Activated naive CD4-positive, alpha-beta T cell treated with anti-CD3 and anti-CD28 coated beads for 36 hours (primary cell): ENCODE measurements at places on chromosomes 1 and 21. TPM values are rescaled to one million over a fixed set of nuclear protein-coding genes. Genes with fewer than 3 reads are reported as not detected.

- DNase-seq, result no peak
- H3K36me3 ChIP-seq, result no peaks in the 10 kb centered on the region
- no peak overlapping the region for H3K27ac ChIP-seq
- no peak overlapping the region for H3K4me3 ChIP-seq
- no peaks in the 10 kb centered on the region for H3K4me1 ChIP-seq
Measured at GRCh38 chr1:216903382-216903740, 180.1 kb upstream of the ESRRG start.

DNA sequence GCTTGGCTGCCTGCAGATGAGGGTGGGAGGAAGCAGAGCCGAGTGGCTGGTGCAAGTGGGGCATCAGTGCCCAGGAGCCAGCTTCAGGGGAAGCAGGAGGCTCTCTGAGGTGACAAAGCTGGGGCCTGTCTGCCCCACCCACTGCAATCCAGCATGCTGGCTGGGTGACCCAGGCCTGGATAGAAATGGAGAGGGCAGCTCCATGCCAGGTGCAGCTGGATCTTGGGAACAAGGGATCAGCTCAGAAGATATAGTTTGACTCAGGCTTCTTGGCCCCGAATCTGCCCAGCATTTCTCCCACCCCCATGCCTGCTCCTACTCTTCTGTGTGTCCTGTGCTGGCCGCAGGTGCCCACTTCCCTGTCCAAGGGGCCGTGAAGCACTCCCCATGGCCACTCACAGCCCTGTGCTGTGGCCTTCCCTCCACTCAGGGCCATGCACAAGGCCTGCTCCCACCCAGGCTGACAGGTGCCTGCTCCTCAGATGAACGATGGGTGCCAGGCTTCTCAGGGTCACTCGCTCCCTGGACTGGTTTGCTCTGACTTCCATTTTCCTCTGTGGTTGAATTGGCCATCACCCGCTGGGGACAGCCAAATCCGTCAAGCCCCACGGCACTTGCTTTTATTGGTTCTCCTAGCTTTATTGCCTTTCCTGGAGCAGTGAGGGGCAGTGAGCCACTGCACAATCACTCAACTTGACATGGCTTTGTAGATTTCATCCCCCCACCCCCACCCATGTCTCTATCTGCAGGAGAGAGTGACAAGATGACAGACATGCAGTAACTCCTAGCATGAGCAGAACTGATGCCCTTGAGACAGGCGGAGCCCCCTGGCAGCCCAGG lies 174.8 kb upstream of the VAMP3 start:
- H3K4me1 ChIP-seq, result no peaks in the 10 kb centered on the region
- H3K4me3 ChIP-seq, result no peak overlapping the region
- no peak overlapping the region for H3K27ac ChIP-seq
- no peaks in the 10 kb centered on the region for H3K36me3 ChIP-seq
- DNase-seq, result no peak
- H3K27me3 ChIP-seq, result peaks cover 3% of the 10 kb centered on the region

- no peak overlapping the region for H3K4me3 ChIP-seq
- H3K27me3 ChIP-seq, result no peaks in the 10 kb centered on the region
- H3K4me1 ChIP-seq, result no peaks in the 10 kb centered on the region
- DNase-seq, result no peak
Measured at GRCh38 chr1:246428542-246429308, 78.4 kb downstream of the SMYD3 start.

DNA sequence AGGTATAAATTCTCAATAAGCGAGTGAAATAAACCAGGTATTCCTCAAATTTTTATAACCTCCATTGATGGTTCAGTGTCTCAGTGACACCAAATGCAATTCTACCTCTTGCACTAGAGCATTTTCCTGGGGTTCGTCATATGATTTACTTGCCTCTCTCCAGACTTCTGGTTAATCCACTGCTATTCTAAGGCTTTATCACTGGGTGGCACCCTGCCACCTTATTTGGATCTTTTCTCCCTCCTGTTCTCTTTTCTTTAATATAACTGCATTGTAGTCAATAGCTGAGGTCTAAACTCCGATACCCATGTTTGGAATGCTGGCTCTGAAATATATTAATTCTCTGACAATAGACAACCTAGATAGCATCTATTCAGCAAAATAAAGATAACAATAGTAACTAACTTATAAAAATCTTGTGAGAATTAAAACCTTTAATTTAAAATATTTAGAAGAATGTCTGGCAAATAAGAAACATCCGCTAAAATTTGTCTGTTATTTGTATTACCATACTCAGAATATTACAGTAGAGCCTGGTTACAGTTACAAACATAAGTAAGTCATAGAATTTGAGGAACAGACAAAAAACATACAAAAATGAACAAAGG lies 436.4 kb downstream of the PLA2G4A start:
- H3K4me1 ChIP-seq, result no peaks in the 10 kb centered on the region
- no peaks in the 10 kb centered on the region for H3K36me3 ChIP-seq
- H3K4me3 ChIP-seq, result no peak overlapping the region
- no peak overlapping the region for H3K27ac ChIP-seq

DNA sequence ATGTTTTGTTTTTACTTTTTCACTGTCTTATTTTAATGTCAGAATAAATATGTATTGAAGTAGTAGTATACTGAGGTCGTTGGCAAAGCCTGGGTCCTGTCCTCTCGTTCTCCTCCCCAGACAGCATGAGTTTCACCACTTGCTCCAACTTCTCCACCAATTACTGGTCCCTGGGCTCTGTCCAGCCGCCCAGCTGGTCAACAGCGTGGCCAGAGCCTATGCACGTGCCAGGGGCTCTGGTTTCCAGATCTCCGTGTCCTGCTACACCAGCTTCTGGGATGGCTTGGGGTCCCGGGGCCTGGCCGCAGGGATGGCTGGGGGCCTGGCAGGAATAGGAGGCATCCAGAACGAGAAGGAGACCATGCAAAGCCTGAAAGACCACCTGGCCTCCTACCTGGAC lies 19.3 kb downstream of the PTPN14 start:
- H3K4me3 ChIP-seq, result no peak overlapping the region
- no peaks in the 10 kb centered on the region for H3K4me1 ChIP-seq
- H3K27me3 ChIP-seq, result no peaks in the 10 kb centered on the region
- DNase-seq, result no peak
- H3K27ac ChIP-seq, result no peak overlapping the region

The C4BPB gene
- total RNA-seq, result 0.81 TPM

- no peaks in the 10 kb centered on the region for H3K36me3 ChIP-seq
- no peak overlapping the region for H3K27ac ChIP-seq
- DNase-seq, result no peak
- H3K4me3 ChIP-seq, result no peak overlapping the region
- no peaks in the 10 kb centered on the region for H3K4me1 ChIP-seq
Measured at GRCh38 chr1:86692641-86693040, 11.7 kb upstream of the SH3GLB1 start.

- no peak for DNase-seq
- peaks cover 10% of the 10 kb centered on the region for H3K36me3 ChIP-seq
- no peak overlapping the region for H3K27ac ChIP-seq
- no peaks in the 10 kb centered on the region for H3K27me3 ChIP-seq
Measured at GRCh38 chr1:91700771-91701471, 185.0 kb downstream of the TGFBR3 start.

The CDKN2C gene
- total RNA-seq, result 13.5 TPM

GRCh38 chr1:184682956-184683355 lies 71.7 kb downstream of the EDEM3 start:
- no peaks in the 10 kb centered on the region for H3K4me1 ChIP-seq
- no peaks in the 10 kb centered on the region for H3K27me3 ChIP-seq
- H3K36me3 ChIP-seq, result no peaks in the 10 kb centered on the region
- no peak overlapping the region for H3K27ac ChIP-seq

DNA sequence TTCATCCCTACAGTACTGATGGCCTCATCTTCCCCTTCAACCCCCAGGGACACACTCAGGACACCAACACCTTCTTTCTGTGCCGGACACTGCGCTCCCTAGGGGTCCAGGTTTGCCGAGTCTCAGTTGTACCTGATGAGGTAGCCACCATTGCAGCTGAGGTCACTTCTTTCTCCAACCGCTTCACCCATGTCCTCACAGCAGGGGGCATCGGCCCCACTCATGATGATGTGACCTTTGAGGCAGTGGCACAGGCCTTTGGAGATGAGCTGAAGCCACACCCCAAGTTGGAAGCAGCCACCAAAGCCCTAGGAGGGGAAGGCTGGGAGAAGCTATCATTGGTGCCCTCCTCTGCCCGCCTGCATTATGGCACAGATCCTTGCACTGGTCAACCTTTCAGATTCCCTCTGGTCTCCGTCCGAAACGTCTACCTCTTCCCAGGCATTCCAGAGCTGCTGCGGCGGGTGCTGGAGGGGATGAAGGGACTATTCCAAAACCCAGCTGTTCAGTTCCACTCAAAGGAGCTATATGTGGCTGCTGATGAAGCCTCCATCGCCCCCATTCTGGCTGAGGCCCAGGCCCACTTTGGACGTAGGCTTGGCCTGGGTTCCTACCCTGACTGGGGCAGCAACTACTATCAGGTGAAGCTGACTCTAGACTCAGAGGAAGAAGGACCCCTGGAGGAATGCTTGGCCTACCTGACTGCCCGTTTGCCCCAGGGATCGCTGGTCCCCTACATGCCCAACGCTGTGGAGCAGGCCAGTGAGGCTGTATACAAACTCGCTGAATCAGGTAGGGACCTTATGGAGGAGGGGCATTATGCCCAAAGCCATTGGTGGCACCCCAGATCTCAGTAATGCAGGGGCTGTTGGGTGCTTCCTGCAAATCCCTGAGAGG lies 5.1 kb upstream of the LENEP start:
- no peak overlapping the region for H3K4me3 ChIP-seq
- H3K36me3 ChIP-seq, result peaks cover 12% of the 10 kb centered on the region
- no peak overlapping the region for H3K27ac ChIP-seq
- no peaks in the 10 kb centered on the region for H3K27me3 ChIP-seq
- DNase-seq, result peak; percentile 20

The PRKCZ gene
- 7.0 TPM for total RNA-seq

DNA sequence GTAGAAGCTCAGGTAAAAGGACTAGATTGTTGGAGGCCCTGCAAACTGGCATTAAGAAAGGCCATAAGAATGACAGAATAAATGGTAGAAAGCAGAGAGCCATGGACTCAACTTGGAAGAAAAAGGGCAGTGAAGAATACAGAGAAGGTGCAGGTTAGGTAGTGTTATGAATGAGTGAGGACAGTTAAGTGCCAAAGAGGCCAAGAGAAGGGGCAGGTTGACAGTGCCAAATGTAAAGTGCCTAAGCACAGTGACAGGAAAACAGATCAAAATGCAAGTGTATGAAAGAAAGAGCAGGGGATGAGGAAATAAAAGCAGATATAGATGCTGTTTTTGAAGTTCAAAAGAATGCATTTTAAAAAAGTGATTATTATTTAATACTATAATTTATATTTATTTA lies 43.7 kb downstream of the INTS7 start:
- no peak for DNase-seq
- no peak overlapping the region for H3K4me3 ChIP-seq
- no peaks in the 10 kb centered on the region for H3K27me3 ChIP-seq
- no peak overlapping the region for H3K27ac ChIP-seq
- H3K36me3 ChIP-seq, result peaks cover 14% of the 10 kb centered on the region

The CNTN2 gene
- total RNA-seq, result not detected

- no peak overlapping the region for H3K27ac ChIP-seq
- H3K4me3 ChIP-seq, result no peak overlapping the region
- H3K27me3 ChIP-seq, result no peaks in the 10 kb centered on the region
- no peaks in the 10 kb centered on the region for H3K36me3 ChIP-seq
- no peak for DNase-seq
- peaks cover 44% of the 10 kb centered on the region for H3K4me1 ChIP-seq
Measured at GRCh38 chr21:38771536-38771935, 34.2 kb upstream of the ETS2 start.

The UQCRH gene
- 403 TPM for total RNA-seq

GRCh38 chr1:26890467-26890796 lies 349 bp upstream of the GPN2 start:
- peak overlapping the region; percentile 91 for H3K27ac ChIP-seq
- H3K4me3 ChIP-seq, result peak overlapping the region; percentile 94
- no peak for DNase-seq
- H3K27me3 ChIP-seq, result no peaks in the 10 kb centered on the region
- H3K4me1 ChIP-seq, result peaks cover 30% of the 10 kb centered on the region
- peaks cover 23% of the 10 kb centered on the region for H3K36me3 ChIP-seq

The CYP4A22 gene
- not detected for total RNA-seq

The ZNF648 gene
- total RNA-seq, result not detected

The UTS2 gene
- total RNA-seq, result not detected
